ENCODE measurements at places on chromosomes 12 and 14. TPM values are rescaled to one million over a fixed set of nuclear protein-coding genes. Genes with fewer than 3 reads are reported as not detected.

DNA sequence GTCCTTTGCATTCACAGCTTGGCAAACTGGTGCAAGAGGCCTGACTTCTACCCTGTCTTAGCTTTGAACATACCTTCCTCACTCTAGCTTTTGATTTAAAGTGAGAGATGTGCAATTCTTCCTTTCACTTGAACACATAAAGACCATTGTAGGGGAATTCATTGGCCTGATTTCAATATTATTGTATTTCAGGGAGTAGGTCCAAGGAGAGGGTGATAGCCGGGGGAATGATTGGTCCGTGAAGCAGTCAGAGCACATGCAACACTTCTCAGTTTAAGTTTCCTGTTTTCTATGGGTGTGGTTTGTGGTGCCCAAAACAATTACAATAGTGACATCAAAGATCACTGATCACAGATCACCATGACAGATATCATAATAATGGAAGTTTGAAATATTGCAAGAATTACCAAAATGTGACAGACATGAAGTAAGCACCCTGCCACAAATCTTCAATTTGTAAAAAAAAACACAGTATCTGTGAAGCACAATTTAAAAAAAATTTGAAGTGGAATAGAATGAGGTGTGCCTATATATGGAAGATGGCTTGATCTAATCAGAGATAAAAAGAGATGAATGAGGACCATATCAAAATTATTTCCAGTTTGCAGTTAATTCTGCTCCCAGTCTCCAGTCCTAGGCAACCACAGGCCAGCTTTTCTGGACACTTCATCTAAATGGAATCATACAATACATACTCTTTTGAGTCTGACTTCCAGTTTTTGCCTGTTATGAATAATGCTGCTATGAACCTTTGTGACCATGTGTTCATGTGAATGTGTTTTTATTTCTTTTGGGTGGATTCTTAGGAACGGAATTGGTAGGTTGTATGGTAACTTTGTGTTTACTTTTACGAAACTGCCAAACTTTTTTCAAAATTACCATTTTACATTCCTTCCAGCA, 23.2 kb downstream of the BORCS5 start:
- DNase-seq: no peak

TPH2 gene
- total RNA-seq: not detected

MYG1 gene
- total RNA-seq: 37.8 TPM

GRCh38 chr12:29492891-29493290, 4.6 kb downstream of the OVCH1 start:
- no peak for DNase-seq

DNA sequence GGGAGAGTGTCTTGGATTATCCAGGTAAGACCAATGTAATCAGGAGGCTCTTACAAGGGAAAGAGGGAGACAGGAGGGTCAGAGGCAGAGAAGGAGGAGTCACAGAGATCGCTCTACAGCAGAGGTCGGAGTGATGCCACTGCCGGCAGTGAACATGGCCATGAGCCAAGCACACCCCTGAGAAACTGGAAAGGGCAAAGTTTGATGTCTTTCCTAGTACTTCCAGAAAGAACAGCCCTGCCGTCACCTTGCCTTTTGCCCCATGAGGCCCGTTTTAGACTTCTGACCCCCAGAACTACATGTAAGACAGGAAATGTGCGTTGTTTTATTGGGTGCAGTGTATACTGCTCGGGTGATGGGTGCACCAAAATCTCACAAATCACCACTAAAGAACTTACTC, 133.7 kb downstream of the CALM1 start:
- no peak for DNase-seq

DNA sequence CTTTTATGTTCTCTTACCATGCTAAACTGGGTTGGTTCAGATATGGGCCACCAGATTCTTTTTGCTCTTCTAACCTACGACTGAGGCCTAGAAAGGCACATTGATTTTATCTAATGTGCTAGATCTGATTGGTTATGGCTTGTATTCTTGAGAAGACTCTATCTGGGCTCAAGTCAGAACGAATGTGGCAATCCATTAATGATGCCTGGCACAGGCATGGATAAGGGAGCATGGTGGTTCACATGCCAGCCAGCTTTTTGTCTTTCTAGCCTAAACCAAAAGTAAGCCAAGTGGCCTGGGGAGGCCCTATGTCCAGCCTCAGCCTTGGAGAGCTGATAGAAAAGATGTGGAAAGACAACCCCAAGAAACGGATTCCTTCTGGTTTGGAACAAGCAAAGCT, 82.7 kb downstream of the KNTC1 start:
- no peak for DNase-seq

JDP2 gene
- 44.2 TPM for total RNA-seq

- DNase-seq: no peak
Measured at GRCh38 chr14:89095036-89095435, 270.6 kb downstream of the TTC8 start.

DNA sequence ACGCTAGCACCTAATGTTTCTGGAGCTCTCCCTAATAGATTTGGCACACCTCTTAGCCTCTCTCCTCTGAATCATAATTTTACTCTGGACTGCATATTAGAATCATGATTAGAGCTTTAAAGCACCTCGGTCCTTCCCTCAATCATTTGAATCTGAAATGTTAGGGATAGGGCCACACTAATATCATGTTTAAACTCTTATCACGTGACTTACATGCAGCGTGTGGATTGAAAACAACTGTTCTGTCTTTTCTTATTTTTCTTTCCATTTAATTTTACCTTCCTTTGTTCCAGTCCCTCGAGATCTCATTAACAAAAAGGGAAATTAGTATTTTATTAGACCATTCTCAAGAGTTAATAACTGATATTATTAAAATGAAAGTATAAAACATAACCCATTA, 762.5 kb upstream of the FLRT2 start:
- no peak for DNase-seq

DNA sequence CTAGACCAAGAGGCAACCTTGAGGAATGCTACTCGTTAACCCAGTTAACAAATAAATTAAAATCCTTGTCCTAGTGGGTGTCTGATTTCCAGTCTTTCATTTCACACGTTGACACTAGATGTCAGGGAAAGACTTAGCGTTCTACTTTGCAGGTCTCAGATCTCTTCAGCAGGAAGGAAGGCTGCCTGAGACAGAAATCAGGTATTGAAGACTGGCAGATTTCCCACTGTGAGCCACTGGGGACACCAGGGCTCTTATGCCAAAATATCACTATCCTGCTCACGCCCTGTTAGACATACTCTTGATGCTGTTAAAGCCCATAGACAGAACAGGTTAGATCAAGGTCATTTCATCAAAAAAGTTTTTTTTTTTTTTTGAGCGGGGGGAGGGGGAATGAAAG, 33.0 kb downstream of the EMP1 start:
- no peak for DNase-seq

GRCh38 chr12:67046062-67046461, 223.1 kb upstream of the CAND1 start:
- DNase-seq: no peak

PLEKHG7 gene
- total RNA-seq: not detected

GRCh38 chr14:73125169-73125588, 11.1 kb upstream of the PSEN1 start:
- DNase-seq: no peak

LHX5 gene
- not detected for total RNA-seq

DNA sequence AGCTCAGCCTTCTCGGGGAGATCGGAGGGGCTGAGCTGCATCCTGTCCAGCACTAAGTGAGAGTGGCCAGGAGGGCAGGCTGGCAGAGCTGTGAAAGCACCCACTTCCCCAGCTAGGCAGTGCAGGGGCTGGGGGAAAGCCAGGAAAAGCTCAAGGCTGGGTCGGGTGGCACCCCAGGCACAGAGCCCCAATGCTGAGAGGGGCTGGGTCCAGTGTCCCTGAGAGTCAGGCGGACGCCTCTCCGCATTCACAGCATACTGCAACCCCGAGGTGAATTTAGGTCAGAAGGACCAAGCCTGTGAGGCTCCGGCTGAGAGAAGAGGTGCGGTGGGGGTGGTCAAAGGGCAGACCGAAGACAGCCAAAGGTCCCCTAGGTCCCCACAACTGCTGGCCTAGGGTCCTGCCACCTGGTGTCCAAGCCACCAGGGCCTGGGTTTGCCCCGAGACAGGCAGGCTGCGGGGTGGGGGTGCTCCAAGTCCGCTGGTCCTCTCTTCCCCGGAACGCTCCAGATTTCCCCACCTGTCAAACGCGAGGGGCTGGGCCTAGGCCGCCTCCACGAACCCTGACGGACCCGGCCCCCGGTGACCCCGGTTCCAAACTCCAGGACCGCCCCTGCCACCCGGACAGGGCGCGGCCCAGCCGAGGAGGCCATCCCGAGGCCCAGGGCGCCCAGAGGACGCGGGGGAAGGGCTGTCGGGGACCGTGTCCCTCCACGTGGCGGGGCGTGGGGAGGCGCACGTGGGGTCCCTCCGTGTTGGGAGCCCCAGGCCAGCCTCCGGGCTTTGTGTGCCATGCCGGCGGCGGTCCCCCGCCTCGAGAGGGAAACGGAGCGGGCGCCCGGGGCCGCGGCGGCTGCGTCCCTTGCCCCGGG, 527 bp downstream of the CAMKK2 start:
- no peak for DNase-seq

Measured in posterior vena cava (tissue), 2 donors.